KBM-7 (cell line): ENCODE measurements at places on chromosomes 6 and 20.

- DNase-seq = no peak
Measured at GRCh38 chr6:137160763-137161162, 12.7 kb downstream of the IL22RA2 start.

DNA sequence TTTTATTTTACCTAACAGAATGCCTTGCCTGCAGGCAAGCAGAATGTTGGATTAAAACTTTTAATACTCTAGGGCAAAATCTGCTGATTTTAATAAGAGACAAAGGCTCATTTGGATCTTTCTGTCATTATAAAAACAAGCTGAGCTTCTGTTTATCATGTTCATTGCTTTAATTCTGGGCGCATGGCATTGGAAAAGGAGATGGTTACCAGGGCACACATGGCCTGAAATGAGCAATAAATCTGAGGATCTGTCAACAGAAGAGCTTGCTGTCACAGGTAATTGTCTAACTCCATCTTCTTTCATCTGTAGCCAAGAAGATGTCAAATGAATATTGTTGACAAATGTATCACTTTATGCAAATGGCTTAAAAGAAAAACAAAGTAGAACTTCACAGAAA is 439.6 kb downstream of the DOK5 start:
- no peak for DNase-seq

GRCh38 chr6:16205377-16206144 is 32.8 kb upstream of the GMPR start:
- DNase-seq = peak; percentile 69

GRCh38 chr20:956330-956951 is 40.3 kb upstream of the ANGPT4 start:
- peak; percentile 80 for DNase-seq

- no peak for DNase-seq
Measured at GRCh38 chr6:136378888-136379287, 89.2 kb upstream of the BCLAF1 start.

- peak; percentile 61 for DNase-seq
Measured at GRCh38 chr20:46349035-46349741, 40.9 kb upstream of the CDH22 start.

DNA sequence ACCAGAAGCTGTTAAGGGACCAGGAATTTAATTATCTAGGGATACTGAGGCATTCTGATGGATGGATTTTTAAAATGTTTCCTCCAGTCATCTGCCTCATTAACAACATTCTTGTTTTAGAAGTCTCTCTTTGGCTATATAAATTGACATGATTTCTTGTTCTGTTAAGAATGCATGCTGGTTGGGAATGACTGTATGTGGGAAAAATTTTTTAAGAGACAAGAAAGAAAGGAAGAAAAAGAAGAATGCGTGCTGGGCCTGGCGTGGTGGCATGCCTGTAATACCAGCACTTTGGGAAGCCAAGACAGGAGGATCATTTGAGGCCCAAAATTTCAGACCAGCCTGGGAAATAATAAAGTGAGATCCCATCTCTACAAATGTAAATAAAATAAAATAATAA is 203.6 kb downstream of the GJA1 start:
- DNase-seq = no peak

DNA sequence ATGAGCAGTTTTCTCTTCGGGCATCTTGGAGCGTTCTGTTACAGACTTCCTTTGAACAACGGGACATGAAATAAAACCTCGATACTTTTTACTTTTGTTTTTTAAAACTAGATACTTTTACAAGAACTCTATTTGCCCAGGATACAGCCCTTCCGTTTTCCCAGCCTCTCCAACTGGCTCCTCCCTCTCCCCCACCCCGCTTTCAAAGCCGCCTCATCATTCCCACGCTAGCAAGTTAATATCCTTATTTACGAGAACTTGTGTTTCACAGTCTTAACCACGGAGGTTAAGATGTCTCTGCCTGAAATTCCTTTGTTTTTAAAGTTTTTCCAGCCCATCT is 241 bp upstream of the CFAP206 start:
- peak; percentile 48 for DNase-seq

DNA sequence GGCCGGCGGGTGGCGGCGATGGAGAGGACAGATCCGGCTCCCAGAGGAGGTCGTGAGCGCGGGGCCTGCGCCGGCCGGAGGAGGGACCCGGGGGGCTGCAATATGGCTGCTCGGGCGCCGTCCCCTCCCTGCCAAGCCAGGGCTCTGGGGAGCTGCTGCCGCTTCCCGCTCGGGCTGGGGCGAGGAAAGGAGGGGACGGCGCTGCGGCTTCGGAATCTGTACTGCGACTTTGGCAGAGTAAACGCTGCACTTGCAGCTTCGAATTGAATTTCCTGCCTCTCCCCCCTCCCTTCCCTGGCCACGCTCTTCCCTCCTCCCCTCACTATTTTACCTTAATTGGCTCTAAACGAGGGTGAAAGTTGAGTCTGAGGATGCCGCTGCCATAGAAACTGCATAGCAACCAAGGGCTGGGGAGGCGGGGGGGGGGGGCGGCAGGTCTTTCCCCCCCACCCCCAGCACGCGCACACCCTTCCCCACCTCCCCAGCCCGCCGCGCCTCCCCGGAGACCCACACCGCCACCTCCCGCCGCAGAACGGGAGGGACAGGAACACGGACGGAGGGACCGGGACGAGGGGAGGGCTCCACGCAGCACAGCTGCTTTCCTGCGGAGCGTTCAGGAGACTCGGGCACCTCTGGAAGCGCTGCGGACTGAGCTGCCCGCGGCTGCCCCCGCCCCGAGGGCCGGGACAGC is 93.9 kb downstream of the RNASET2 start:
- peak; percentile 50 for DNase-seq

DNA sequence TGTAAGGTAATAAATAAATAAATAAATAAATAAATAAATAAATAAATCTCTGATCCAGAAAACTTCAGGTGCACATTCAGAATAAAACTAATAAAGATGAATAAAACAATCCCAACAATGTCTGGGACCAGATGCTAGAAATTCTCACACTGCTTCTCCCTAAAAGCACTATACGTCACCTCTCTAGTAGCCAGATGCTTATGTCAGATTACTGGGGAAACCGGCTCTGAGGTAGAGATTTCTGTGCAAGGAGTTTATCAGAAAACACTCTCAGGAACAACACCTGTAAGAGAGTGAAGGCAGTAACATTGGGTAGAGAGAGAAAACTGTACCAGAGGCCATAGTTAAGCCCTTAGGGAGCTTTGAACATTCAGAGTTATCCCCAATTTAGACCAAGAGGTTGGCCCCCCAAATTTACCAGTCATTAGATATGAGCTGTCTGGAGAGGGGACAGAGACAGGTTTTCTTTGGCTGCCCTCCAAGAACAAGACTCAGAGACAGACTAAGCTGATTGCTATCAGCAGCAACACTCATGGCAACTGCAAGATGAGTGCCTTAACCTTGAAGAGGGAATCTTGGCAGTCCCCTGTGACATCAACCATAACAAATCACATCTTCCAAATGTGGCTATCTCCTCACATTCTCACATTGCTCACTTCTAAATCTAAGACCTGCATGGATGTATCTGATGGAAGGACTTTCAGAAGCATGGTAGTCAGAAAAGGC is 151.2 kb upstream of the BMP5 start:
- DNase-seq = no peak

DNA sequence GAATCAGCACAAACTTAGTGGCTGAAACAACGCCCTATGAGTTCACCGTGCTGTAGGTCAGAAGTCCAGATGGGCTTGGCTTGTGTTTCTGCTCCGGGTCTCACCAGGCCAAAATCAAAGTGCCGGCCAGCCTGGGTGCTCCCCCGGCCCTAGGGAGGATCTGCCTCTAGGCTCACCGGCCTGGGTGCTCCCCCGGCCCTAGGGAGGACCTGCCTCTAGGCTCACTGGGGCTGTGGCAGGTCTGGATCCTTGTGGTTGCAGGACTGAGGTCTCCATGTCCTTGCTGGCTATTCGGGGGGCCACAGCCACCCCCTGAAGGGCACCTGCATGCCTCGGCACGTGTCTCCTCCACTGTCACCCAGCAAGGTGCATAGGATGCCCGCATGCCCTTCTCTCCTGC is 216.3 kb downstream of the TAF4 start:
- no peak for DNase-seq

- DNase-seq = no peak
Measured at GRCh38 chr6:124607119-124607627, 355.1 kb upstream of the RNF217 start.

GRCh38 chr6:133326584-133326983 is 85.4 kb downstream of the EYA4 start:
- no peak for DNase-seq

DNA sequence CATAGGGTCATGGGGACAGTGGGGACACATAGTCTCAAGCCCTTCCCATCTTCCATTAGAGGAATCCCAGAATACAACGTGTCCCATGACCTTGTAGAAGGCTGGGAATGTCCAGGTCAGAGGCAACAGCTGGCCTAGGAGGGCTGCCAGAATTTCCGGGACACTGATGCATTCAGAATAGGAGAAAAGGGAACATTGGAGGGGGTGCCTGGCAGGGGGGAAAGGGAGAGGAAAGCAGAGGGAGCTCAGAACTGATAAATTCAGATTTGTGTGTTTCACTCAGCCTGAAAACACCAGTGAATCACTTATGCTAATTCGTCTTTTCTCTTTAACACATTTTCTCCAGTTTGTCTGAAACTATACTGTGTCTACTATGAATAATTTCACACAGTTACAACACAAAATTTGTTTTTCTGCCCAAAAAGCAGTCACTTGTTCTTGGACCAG is 35.5 kb upstream of the BMP2 start:
- no peak for DNase-seq

DNA sequence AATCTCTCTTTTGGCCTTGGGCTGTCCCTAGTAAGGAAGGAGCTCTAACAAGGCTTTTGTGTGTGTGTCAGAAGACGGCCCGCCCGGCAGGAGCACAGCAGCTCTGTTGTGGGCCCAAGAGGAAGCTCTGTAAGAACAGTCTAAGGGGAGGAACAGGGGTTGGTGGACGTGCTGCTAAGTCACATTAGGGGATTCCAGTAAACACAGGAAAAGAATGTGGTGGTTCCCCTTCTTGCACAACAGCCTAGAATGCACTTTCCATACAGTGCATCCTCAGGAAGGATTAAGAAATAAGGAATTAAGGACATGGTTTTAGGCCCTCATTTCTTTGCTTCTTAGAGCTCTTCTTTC is 114.5 kb downstream of the RNF144B start:
- DNase-seq = peak; percentile 32

DNA sequence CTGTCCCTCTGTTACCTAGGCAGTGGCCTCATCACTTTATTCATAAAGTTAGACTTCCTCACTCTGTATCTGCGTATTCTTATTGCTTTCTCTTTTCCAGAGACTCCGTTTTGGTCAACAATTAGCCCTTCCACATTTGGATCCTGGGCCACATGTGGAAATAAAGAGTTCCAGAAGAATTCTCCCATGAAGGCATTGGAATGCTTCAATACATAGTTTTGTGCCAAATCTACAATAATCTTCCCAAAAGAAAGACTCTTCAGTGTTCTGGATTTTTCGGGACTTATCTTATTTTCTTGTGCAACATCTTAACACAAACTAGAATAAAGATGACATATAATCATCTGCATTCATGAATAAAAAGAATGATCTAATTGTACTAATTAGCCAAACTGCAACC is 187.7 kb upstream of the BMP2 start:
- DNase-seq = no peak

- DNase-seq = peak; percentile 87
Measured at GRCh38 chr6:108541843-108542759, 18.6 kb upstream of the FOXO3 start.

GRCh38 chr6:160667639-160668481 is 3.8 kb upstream of the LPA start:
- DNase-seq = peak; percentile 31

- DNase-seq = no peak
Measured at GRCh38 chr6:101302593-101302992, 90.9 kb upstream of the GRIK2 start.

DNA sequence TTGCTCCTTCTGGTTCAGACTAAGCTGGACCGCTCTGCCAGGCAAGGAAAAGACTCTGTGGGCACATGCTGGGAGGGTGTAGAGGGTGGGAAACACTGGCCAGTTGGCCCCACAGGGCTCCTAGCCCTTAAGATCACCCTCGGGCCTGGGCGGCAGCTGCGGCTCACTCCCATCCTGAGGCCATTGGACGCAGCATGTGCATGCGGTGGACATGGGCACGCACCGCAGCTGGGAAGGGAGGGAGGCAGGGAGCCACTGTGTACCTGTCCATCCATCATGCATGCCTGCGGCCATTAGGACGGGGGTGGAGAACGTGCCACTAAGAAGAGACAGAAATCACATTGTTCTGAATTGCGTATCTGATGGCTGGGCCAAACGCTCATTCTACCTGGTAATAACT is 140.1 kb upstream of the THBS2 start:
- no peak for DNase-seq
